ENCODE measurements at places on chromosomes 1 and 21.

DNA sequence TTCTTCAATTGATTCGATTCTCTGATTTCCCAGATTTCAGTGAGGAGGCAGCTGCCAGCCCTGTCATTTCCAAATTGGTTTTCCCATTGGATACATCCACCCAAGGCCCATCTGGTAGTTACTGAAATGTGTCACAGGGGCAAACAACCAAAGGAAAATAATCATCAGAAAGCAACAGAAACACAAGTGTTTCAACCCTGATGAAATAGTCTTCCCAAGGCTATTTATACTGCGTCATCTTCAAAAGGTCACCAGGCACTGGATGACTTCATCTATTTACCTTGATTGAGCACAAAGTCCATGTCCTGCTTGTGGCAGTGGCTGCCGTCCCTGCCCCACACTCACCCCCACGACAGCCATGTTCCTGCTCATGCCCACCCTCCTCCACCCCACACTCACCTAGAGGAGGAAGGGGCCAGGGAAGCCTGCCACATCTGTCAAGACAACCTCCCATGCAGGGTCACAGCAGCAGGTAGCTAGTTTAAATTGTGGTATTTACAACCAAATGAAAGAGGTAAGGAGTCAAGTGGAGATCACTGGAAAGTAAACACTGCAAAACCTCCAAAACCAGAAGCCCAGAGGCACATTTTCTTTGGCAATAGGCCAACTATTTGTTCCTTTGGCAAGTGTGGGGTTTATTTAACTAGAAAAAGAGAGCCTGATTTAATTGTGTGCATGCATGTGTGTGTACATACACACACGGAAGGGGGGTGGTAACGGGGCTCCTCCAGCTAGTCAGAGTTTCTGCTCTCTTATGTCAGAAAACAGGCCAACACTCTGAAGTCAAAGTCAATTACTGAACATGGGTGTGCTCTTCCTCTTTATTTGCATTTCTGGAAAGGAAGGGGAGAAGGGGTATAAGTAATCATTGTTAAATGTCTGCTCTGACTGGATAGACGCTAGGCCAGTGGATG is 49.5 kb upstream of the RAB4A start:
- DNase-seq, result no peak

GRCh38 chr1:163523375-163524029 is 201.7 kb downstream of the NUF2 start:
- DNase-seq, result no peak

GRCh38 chr1:220093361-220094015 is 444 bp upstream of the IARS2 start:
- no peak for DNase-seq

DNA sequence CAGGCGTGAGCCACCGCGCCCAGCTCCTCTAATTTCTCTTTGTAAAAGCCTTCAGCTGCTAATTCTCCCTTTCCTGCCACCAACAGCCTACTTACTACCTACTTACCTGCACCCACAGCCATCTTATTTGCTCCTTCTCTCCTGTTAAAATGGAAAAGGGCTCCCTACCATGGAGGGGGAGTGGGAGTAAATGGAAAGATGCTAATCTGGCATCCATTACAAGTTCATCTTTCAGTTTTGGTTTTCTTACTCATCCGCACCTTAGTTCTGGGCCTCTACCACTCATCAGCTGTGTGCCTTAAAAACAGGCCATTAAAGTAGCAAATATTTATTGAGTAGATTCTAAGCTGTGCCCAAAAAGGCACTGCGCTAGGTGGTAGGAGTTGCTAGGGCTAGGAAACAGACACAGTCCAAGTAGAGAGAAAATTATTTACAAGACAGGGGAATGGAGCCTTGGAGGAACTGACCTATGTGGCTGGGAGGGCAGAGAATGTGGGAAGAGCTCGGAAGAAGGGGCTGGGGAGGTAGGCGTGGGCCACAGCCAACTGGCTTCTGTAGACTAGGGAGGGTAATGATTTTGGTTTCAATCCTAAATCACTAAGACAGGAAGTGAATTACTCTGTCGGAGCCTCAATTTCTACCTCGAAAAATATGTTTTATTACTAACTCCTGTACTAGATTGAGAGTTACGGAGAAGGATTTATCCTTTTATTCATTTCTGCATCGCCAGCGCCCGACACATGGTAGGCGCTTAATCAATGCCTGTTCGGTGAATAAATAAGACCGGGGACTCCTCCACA is 685 bp upstream of the DDI2 start:
- no peak for DNase-seq

- no peak for DNase-seq
Measured at GRCh38 chr1:12627296-12627695, 9.3 kb upstream of the DHRS3 start.

DNA sequence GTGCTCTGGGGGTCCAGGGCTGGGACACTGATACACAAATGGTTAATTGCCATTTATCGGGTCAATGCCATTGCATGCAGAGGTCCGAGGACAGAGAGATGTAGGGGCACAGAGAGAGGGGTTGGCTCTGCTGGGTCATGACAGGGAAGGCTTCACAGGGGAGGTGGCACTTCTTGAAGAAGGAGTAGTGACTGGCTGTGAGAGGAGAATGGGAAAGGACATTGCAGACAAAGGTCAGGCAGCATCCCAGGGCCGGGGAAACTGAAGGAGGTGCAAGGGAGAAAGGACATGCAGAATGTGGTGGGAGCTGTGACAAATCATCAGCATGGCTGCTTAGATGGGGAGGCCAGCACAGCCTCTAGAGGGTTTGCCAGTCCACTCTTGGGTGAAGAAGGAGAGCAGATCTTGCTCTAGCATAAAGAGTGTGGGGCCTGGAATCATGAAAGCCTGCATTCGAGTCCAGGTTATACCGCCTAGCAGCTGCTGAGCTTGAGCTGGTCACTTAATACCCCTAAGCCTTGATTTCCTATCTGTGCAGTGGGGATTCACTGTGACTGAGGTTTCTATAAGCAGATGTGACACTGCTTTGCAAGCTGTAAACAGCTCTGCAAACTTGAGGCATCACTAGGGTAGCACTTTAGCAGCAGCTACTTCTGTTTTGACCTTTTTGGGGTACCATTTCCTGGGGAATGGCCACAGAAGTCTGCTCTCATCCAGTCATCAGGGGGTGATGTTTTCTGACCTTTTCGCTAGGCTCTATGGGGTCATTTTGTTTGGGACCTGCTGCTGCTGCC is 59.2 kb upstream of the EPS8L3 start:
- no peak for DNase-seq

DNA sequence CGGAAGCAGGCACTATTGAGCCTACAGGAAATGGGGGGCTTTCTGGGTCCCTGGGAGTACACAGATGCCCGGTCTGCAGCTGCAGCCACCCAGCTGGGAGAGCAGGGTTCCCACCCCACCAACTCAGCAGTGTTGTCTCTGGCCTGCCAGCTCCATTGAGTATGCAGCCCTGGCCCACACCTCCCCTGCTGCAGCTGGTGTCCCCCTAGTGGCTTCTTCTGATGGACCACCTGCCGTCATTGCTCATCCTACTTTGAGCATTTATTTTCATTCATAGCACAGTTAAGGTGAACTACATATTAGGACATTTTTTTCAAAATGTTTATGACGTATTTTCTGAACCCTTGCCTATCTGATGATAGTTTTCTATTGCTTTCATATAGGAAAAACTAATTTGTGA is 189.8 kb upstream of the LYPLAL1 start:
- DNase-seq, result no peak

- no peak for DNase-seq
Measured at GRCh38 chr1:2451741-2452140, 24.3 kb upstream of the PLCH2 start.

DNA sequence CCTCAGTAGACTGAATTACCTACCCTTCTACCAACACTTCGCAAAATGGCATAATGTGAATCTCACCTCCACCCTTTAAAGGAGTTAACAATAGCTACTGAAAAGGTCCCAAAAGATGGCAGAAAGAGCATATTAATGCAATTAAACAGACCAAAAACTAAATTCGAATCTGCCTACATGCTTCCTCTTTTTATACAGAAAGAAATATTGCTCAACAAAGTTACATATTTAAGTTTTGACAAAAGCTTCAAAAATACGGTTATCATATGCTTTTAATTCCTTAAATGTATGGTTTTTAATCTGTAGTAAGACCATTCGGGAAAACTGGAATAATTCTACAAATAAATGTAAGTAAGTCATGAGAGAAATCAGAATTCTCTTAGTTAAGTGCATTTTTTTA is 2.2 kb downstream of the APP start:
- no peak for DNase-seq

DNA sequence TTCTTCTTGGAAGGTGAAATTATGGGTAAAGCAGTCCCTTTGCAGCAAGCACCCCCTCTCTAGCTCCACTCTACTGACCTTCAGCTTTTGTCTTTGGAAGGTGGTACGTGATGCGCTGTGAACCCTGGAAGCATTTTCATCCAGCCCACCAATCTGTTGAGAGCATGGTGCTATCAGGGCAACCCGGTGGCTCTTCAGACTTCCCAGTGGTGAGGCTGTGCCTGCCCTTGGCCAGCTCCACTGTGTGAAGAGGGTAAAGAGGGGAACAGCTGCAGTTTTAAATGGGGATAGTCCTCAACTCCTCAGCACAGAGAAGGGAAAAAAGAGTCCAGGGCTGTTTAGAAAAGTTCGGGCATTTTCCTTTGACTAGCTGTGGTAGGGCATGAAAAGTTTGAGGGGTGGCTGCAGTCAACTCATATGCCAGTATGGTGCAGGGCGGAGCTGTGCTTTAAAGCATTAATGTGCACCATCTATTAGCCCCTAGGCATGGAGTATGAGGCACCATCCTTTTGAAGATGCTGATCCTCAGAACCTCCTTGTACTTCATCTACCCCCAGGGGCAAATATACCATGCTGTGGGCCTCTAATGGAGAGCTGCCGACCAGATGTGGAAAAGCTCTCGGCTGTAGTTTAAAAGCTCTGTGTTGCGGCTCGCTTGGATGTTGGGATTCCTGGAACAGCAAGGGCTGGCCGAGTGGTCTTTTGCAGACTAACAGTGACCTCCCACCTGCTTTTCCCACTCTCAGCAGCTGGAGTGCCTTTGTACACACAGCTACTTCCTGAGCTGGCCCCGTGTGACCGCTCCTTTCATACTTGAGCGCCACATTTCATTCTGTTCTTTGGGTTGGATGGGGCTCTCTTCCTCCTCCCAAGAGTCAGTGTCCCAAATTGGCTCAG is 123.0 kb downstream of the PEX14 start:
- DNase-seq, result no peak

- no peak for DNase-seq
Measured at GRCh38 chr1:68796888-68797287, 300.0 kb upstream of the DEPDC1 start.

DNA sequence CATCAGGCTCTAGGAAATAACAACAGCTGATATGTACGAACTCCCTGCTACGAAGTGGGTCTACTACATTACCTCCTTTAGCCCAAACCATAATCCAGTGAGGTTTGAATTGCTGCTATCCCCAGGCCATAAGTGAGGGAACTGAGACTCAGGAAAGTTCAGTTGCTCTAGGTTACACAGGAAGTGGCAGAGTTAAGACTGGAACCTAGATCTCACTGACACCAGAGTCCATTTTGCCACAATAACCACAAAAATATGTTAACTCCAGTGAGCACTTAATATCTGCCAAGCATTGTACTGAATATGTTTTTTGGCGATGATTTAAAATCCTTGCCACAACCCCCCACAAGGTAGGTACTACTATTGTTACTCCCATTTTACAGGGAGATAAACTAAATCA is 8.9 kb upstream of the TADA1 start:
- no peak for DNase-seq
